ENCODE measurements at places on chromosomes 2 and 18.

- H3K4me1 ChIP-seq, result no peaks in the 10 kb centered on the region
- no peak for DNase-seq
- no peaks in the 10 kb centered on the region for H3K36me3 ChIP-seq
- H3K27ac ChIP-seq, result no peak overlapping the region
- H3K27me3 ChIP-seq, result no peaks in the 10 kb centered on the region
These were observed 362.0 kb downstream of the FSIP2 start for GRCh38 chr2:186100636-186101035.

GRCh38 chr18:54150226-54150625 is 74.2 kb downstream of the MBD2 start:
- peaks cover 14% of the 10 kb centered on the region for H3K36me3 ChIP-seq
- no peak overlapping the region for H3K27ac ChIP-seq
- no peaks in the 10 kb centered on the region for H3K4me1 ChIP-seq
- no peak for DNase-seq
- H3K27me3 ChIP-seq, result no peaks in the 10 kb centered on the region

DNA sequence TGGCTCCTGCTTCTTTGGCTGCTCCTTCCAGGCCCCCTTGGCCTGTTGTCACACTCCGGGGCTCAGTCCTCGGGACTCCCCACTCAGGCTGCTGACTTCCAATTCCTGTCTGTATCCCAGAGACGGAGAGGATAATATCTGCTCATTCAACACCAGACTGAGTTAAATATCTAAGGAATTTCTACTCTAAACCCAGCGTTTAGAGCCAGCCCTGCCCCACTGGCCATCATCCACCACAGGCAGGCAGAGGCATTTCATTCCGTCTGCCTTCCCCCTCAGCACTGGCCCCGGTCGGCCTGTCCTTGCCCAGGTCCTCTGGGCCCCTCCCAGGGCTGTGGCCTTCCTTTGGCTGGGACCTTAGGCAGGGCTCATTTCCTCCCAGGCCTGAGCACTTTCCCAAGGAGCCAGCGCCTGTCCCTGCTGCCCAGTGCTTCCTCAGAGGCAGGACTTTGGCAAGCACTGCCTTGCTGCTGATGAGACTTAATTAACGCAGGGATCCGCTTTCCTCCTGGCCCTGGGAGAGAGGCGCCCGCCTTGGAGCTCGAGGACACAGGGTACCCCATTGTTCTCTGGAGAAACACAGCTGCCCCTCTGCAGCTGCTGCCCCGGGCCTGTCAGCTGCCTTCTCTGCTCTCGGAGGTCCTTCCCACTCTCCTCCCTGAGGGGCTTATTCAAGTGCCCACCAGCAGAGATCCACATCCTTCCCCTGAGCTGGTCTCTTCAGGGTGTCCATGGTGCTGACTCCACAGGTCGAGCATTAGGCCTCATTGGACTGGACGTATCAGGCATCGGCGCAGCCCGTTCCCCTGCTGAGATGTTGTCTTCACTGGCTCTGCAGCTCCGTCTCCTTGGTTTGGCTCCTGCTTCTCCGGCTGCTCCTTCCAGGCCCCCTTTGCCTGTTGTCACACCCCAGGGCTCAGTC is 42.8 kb downstream of the ATOH8 start:
- no peaks in the 10 kb centered on the region for H3K4me1 ChIP-seq
- peaks cover 93% of the 10 kb centered on the region for H3K27me3 ChIP-seq
- no peak overlapping the region for H3K4me3 ChIP-seq
- no peak overlapping the region for H3K27ac ChIP-seq

GRCh38 chr2:69082430-69082997 is 69.5 kb downstream of the ANTXR1 start:
- no peaks in the 10 kb centered on the region for H3K4me1 ChIP-seq
- no peak for DNase-seq
- H3K4me3 ChIP-seq, result no peak overlapping the region
- H3K27ac ChIP-seq, result no peak overlapping the region
- no peaks in the 10 kb centered on the region for H3K36me3 ChIP-seq
- peaks cover 88% of the 10 kb centered on the region for H3K27me3 ChIP-seq

GRCh38 chr2:215367662-215368492 is 56.0 kb downstream of the ATIC start:
- no peak overlapping the region for H3K4me3 ChIP-seq
- no peak for DNase-seq
- no peaks in the 10 kb centered on the region for H3K4me1 ChIP-seq

GRCh38 chr2:72991439-72991725 is 74.1 kb downstream of the EMX1 start:
- H3K36me3 ChIP-seq, result peaks cover 3% of the 10 kb centered on the region
- H3K4me3 ChIP-seq, result no peak overlapping the region
- H3K27me3 ChIP-seq, result no peaks in the 10 kb centered on the region
- no peaks in the 10 kb centered on the region for H3K4me1 ChIP-seq

GRCh38 chr2:2681711-2682251 is 350.7 kb upstream of the MYT1L start:
- H3K4me3 ChIP-seq, result no peak overlapping the region
- no peak overlapping the region for H3K27ac ChIP-seq
- peaks cover 55% of the 10 kb centered on the region for H3K27me3 ChIP-seq
- peaks cover 2% of the 10 kb centered on the region for H3K36me3 ChIP-seq
- no peak for DNase-seq
- peaks cover 4% of the 10 kb centered on the region for H3K4me1 ChIP-seq

DNA sequence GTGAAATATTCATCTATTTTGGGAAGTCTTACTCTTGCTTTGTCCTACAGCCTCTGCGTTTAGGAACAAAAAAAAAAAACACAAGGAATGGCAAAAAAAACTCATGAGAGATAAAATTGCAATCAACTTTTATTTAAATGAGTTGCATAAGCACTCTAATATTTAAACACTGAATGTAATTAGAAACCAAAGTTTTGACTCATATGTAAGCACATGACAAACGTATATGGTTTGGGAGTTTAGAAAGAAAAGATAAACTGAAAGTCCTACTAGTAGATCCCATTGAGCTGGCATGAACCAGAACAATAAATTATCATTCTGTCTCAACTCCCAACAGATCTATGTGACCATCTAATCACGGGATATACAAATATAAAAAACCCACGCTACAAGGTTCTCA is 44.8 kb downstream of the REV1 start:
- H3K27ac ChIP-seq, result no peak overlapping the region
- peaks cover 17% of the 10 kb centered on the region for H3K36me3 ChIP-seq
- DNase-seq, result no peak
- H3K4me1 ChIP-seq, result peaks cover 12% of the 10 kb centered on the region
- no peak overlapping the region for H3K4me3 ChIP-seq

DNA sequence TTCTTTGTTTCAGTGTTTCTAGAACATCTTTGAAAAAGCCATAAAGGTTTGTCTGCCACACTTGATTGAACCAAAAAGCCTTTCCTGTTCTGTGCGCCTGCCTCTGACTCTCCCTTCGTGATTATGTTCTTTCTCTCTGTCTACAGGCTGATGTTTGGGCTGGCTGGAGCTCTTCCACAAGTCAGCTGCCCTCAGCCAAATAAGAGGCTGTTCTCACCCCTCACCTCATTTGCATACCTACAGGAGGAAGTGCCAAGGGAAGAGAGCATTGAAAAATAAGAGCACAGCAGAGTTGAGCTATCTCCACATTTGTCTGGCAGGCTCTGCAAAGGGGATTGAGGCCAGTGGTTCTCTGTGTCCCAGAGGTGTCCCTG is 15.8 kb downstream of the INPP5D start:
- no peaks in the 10 kb centered on the region for H3K27me3 ChIP-seq
- H3K4me1 ChIP-seq, result peaks cover 39% of the 10 kb centered on the region
- DNase-seq, result no peak
- H3K36me3 ChIP-seq, result peaks cover 29% of the 10 kb centered on the region

GRCh38 chr2:6864923-6865345 is 773 bp downstream of the CMPK2 start:
- peaks cover 34% of the 10 kb centered on the region for H3K4me1 ChIP-seq
- H3K27ac ChIP-seq, result no peak overlapping the region
- peaks cover 12% of the 10 kb centered on the region for H3K36me3 ChIP-seq

DNA sequence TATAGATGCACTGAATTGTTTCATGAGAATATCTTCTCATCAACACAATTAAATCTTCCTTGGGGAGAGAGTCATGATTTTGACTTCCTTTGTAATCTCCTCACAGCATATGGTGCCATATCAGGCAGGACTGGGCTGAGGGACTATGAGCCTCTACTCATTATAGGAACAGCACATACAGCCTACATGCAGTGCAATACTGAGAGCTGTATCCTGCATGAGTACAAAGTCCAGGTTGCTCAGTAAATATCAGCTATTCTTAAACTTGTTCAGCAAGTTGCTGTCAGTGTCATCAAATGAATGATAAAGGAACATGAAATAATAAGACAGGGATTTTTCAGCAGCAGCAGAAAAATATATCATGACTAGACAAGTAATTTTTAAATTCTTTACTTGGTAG is 10.8 kb downstream of the DLGAP1 start:
- no peak overlapping the region for H3K27ac ChIP-seq
- no peaks in the 10 kb centered on the region for H3K27me3 ChIP-seq
- H3K4me3 ChIP-seq, result no peak overlapping the region
- no peaks in the 10 kb centered on the region for H3K36me3 ChIP-seq
- DNase-seq, result no peak

DNA sequence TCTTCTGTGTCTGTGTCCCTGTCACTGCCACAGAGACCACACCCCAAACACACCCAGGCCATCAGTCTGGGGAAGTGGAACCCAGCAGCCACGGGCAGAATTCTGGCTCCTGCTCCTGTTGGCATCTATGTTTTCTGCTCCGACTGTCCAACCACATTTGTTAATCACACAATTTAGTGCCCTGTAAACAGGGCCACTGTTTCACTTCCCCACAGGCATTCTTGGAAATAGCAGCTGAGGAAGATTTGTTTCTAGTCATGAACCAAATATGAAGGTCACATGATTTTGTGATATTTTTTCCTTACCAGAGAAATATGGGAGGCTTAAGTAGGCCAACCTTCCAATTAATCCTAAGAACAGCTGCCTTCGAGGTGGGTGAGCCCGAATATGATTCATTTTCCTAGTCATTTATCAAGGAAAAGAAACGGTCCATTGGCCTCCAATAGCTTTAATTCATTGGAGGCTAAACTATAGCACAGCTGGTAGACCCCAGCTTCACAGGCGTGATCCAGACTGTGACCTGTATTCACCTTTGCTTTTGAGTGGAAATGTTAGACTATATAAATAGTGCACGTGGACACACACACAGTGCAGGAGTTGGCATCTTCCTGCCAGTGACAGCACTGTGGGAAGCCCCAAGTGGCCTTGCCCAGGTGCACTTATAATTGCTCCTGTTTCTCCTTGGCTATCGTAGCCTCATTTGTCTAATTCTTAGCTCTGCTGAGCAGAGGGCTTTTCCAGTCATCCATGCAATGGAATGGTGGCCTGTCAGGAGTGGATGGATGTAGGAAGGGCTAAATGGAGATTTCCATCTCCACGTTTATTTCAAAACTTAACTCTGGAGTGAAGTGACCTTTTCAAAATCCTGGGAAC is 267.9 kb downstream of the LPIN1 start:
- no peak overlapping the region for H3K4me3 ChIP-seq
- peaks cover 13% of the 10 kb centered on the region for H3K4me1 ChIP-seq
- H3K27me3 ChIP-seq, result peaks cover 90% of the 10 kb centered on the region
- no peak for DNase-seq
- no peak overlapping the region for H3K27ac ChIP-seq

GRCh38 chr2:36650031-36650829 is 46.3 kb upstream of the VIT start:
- H3K4me1 ChIP-seq, result no peaks in the 10 kb centered on the region
- no peak overlapping the region for H3K27ac ChIP-seq
- no peak overlapping the region for H3K4me3 ChIP-seq
- DNase-seq, result no peak
- H3K27me3 ChIP-seq, result peaks cover 7% of the 10 kb centered on the region

GRCh38 chr2:99861376-99861760 is 281.0 kb downstream of the AFF3 start:
- no peaks in the 10 kb centered on the region for H3K36me3 ChIP-seq
- no peak for DNase-seq
- H3K4me3 ChIP-seq, result no peak overlapping the region
- H3K27me3 ChIP-seq, result no peaks in the 10 kb centered on the region

DNA sequence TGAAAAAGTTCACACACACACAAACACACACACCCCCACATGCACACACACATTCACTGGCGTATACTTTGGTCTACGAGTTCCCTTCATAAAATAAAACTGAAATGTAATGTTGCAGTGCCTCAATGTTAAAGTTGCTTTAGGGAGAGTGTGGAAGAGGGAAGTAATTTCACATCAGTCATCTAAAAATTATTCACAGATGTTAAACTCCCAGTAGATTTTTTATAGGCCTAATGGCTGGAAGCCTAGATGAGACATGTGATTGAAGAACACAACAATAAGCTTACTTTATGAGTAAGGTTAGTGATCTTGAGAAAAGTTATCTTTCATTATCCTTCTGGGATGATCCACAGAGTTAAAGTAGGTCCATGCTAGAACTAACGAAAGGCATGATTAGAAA is 506.7 kb upstream of the CNTNAP5 start:
- no peaks in the 10 kb centered on the region for H3K36me3 ChIP-seq
- H3K4me1 ChIP-seq, result no peaks in the 10 kb centered on the region
- no peaks in the 10 kb centered on the region for H3K27me3 ChIP-seq
- H3K4me3 ChIP-seq, result no peak overlapping the region

GRCh38 chr2:133821107-133821760 is 253.0 kb upstream of the NCKAP5 start:
- H3K27me3 ChIP-seq, result peaks cover 38% of the 10 kb centered on the region
- no peaks in the 10 kb centered on the region for H3K36me3 ChIP-seq
- no peak for DNase-seq
- H3K27ac ChIP-seq, result no peak overlapping the region

DNA sequence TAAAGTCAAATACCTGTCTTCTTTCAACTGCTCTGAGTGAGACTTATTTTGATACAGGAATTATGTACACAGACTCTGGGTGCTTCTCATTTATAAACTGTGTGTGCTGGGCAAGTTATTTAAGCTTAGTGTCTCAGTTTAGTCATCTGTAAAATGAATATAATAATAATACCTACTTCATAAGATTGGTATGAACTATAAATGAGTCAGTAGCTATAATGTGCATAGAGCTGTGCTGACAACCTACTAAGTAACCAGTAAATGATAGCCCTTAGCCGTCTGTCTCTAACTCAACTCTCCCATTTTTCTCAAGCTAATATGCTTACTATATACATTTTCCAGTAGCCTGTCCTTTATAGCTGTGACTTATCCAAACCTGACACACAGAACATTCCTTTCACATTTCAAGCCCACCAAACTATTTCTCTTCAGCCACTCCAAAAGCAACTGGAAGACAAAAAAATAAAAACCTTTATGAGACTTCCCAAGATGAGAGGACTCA is 319.8 kb downstream of the ETAA1 start:
- no peak for DNase-seq
- H3K27ac ChIP-seq, result no peak overlapping the region
- no peaks in the 10 kb centered on the region for H3K36me3 ChIP-seq
- no peaks in the 10 kb centered on the region for H3K4me1 ChIP-seq
- no peak overlapping the region for H3K4me3 ChIP-seq

GRCh38 chr18:40577239-40577980 is 1377.6 kb upstream of the PIK3C3 start:
- H3K4me1 ChIP-seq, result no peaks in the 10 kb centered on the region
- H3K36me3 ChIP-seq, result no peaks in the 10 kb centered on the region
- no peaks in the 10 kb centered on the region for H3K27me3 ChIP-seq
- DNase-seq, result no peak
- no peak overlapping the region for H3K4me3 ChIP-seq
